ENCODE measurements at places on chromosomes 13 and 19.

GRCh38 chr13:93620181-93620765, 393.7 kb downstream of the GPC6 start:
- peak; percentile 45 for DNase-seq

GRCh38 chr19:43310221-43310620, 40.9 kb upstream of the PSG9 start:
- no peak for DNase-seq

- DNase-seq, result no peak
Observed at GRCh38 chr19:49243129-49243528, 81.9 kb downstream of the SLC6A16 start.

- DNase-seq, result no peak
Observed at GRCh38 chr19:619286-620002, 13.9 kb downstream of the POLRMT start.

- no peak for DNase-seq
Observed at GRCh38 chr13:87889254-87889653, 218.1 kb downstream of the SLITRK5 start.
